ENCODE measurements at places on chromosomes 3 and 15.
A peak's percentile ranks its signal among the peaks of the same experiment; 100 is the strongest.

DNA sequence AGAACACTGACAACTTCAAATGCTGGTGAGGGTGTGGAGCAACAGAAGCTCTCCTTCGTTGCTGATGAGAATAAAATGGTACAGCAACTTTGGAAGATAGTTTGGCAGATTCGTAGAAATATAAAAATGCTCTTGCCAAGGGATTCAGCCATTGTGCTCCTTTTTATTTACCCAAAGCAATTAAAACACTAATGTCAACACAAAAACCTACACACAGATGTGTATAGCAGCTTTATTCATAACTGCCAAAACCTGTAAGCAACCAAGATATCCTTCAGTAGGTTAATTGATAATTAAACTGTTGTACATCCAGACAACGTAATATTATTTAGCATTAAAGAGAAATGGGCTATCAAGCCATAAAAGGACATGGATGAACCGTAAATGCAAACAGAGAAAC is 37.8 kb upstream of the LSAMP start:
- no peak for DNase-seq

GRCh38 chr3:10495003-10495402 is 10.4 kb downstream of the ATP2B2 start:
- DNase-seq: no peak

GRCh38 chr3:181446741-181447140 is 265.0 kb upstream of the SOX2 start:
- DNase-seq: no peak

DNA sequence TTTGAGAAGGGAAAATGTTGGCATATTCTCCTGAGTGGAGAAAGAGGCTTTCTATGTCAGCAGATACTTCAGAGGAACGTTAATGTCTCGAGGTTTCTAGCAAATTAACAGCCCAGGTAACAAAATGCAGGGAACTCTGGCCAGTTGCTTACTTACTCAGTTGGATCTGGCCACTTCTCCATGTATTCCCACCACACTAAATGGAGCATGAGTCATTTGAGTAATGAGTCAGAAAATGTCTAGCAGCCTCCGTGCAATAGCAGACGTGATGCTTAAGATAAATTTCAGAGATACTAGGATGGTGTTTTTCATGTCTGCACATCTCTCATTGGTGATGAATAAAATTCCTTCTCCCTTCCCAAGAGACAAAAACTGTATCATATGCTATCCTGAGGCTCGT is 671.5 kb downstream of the FHIT start:
- DNase-seq: no peak

DNA sequence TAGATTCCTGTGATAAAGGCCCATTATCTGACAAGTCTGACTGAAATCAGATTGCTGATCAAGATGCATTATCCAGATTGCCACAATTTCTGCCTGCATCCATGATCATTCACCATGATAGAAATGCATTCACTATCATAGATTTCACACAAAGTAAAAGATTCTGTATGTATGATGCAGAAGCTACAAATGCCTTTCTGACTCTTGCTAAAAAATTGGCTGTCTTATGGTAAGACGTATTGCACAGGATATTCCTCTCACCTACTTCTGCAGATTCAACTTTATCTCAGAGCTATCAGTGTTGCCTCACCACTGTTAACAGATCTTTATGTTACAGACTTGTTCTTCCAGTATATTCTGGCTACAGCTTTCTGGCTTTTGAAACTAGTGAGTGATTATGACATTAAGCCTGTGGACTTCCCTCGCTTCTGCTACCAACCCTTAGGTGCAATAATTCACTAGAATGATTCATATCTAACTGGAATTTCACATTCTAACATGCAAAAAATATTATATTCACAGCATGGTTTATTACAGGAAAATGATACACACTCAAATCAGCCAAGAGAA is 955.3 kb downstream of the EPHA3 start:
- DNase-seq: no peak

DNA sequence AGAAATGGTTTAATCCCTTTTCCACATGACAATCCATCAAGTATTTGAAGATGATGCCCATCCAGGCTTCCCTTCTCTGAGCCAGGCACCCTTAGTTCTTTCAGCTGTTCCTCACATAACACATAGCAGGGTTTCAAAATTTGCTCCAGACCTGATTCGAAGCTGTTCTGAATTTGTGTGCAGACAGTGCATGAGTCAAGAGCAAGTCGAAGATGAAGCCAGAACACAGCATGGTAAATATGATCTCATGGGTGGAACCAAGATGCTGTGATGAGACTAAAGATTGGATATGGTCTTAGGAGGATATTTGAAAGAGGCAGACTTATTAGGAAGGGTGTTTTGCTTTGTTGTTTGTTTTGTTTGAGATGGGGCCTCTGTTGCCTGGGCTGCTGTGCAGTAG is 32.6 kb upstream of the PDE8A start:
- DNase-seq: no peak

DNA sequence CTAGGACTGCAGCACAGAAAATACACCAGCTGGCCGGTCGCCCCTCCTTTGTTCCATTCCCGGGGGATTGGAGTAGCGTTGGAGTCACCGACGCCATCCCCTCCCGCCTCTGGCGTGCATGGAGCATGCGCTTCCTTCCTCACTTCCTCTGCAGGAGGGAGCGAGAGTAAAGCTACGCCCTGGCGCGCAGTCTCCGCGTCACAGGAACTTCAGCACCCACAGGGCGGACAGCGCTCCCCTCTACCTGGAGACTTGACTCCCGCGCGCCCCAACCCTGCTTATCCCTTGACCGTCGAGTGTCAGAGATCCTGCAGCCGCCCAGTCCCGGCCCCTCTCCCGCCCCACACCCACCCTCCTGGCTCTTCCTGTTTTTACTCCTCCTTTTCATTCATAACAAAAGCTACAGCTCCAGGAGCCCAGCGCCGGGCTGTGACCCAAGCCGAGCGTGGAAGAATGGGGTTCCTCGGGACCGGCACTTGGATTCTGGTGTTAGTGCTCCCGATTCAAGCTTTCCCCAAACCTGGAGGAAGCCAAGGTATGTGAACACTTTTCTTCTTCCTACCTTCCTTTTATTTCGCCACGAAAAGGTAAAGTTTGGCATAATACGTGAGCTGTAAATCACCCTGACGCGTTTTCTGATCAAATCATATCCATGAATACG is at the start of gene SCG3:
SCG3 (plus strand) TSS at position 201 of the 661 bp plus-strand sequence; CDS start at position 454, 253 bp downstream.
- DNase-seq: peak; percentile 85

- DNase-seq: peak; percentile 20
Observed at GRCh38 chr3:113272385-113272779, 61.0 kb downstream of the BOC start.

DNA sequence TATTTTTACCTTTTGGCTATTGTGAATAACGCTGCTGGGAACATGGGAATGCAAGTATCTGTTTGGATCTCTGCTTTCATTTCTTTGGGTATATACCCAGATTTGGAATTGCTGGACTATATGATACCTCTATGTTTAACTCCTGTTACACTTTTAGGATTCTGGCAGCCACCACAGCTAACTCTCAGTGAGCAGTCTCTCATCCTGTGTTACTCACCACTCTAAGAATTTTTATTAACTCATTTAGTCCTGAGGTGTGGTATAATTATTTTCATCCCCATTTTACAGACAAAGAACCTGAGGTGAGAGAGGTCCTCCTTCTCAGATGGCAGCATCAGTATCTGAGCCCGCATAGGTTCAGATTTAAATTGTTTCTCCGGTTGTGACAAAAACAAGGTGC is 1.1 kb downstream of the SPATA12 start:
- no peak for DNase-seq
